ENCODE measurements at places on chromosomes 1 and 21.

- DNase-seq, result no peak
Observed at GRCh38 chr1:41363591-41364320, 2.5 kb downstream of the FOXO6 start.

DNA sequence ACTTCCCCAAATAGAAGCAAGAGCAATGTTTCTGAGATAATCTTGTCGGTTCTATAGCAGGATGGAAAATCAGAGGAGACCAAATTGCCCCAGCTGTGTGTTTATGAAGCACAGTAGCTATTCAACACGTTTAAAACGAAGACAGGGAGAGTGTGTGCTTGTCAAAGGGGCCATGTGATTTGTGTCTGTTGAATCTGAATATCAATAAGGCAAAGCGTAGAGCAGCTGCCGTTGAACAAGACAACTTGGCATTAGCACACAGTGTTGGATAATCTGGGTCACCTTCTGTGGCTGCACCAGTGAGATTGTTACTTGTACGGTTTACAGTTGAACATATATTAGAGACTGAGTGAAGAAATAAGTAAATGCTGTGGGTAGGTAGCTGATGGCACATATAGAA is 1.0 kb downstream of the CRB1 start:
- no peak for DNase-seq

- DNase-seq, result no peak
Observed at GRCh38 chr1:161398900-161399256, 31.2 kb upstream of the CFAP126 start.

DNA sequence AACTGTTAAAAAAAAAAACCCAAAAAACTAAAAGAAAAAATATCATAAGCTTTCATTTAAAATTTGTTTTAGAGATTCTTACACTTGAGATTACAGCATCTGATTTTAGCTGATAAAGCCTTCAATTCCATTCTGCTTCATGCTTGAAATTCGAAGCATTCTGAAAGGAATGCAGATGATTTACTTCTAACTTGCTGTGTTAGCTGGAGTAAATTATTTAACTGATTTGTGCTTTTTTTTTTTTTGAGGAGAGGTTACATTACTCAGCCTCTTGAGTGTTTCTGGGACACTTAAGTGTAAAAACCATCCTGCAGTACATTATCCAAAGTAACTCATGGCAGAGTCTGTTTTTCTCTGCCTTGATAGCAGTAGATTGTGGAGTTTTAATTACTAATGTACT is 4.5 kb upstream of the TRIM67 start:
- no peak for DNase-seq

DNA sequence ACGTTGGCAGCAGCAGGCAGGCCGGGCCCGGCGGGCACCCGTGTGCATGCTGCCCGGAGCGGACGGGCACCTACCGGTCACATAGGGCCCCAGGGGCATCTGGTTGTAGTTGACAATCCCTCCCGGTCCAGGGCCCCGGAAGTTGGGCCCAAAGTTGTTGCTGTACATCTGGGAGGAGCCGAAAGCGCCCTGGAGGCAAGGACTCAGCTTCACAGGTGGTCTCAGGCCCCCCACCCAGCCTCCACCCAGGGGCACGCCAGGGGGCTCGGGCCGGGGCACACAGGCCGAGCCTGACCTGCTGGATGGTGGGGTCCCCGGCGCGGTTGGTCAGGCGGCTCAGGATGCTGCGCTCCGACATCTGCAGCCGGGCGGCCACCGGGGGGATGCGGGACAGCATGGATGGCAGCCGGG is 60.6 kb downstream of the KCNAB2 start:
- DNase-seq, result no peak

GRCh38 chr1:226772446-226773139 is 33.5 kb upstream of the ITPKB start:
- DNase-seq, result no peak

DNA sequence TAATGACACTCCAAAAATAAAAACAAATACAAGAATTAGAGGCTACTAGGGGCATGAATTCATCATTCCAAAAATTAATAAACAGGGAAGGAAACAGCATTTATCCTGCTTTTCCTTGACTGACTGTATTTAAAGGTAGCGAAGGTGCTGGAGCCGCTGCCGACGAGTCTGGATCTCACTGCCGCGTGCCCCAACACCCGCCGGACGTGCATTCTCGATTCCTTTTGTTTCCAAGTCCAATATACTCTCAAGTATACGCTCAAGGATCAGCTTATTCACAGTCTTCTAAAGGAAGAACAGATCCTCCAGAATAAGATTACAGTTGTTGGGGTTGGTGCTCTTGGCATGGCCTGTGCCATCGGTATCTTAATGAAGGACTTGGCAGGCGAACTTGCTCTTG is 88.2 kb upstream of the GNG4 start:
- no peak for DNase-seq

DNA sequence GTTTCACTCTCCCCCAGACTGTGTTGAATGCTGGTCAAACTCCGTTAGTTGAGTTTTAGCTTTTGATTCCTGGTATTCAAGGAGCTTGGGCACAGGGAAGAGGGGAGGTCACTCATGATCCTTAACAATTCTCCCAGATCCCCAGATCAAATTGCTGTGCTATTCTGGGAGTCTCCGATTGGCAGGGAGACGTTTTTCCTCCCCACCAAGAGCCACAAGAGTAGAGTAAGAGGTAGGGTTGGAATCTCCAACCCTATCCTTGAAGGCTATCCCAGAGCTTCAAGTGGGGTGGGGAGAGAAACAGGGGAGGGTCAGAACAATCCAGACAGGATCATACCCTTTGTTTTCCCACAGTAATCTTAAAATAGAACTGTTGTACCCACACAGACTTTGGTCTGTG is 576 bp upstream of the TPM3 start:
- DNase-seq, result no peak

DNA sequence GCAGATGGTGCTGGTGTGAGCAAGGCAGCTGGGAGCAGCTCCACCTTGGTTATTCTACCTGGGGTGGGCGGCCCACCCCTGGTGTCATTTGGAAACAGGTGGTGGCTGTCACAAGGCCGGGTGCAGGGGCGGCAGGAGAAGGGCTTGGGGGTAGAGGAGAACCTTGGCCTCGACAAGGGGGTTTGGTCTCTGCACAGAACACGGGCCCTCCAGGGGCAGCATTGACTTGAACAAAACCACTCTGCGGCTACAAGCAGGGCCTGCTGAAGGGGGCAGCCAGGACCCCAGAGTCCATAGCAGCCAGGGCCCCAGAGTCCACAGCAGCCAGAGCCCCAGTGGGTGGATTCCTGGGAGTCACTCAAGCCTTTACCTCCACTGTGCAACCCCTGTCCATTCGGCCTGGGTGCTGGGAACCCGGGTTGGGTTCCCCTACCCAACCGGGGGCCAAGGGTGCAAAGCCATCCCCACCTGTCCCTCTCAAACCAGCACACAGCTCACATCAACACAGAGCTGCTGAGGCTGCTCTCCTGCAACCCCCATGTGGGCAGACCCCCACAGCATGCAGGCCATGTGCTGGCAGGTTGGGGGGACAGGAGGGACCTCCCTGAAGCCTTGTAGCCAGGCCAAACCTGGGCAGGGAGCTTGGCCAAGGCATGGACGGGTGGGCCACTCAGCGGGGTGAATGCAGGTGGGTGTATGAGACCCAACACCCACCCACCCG is 7.7 kb downstream of the TRIM11 start:
- no peak for DNase-seq

GRCh38 chr1:156859523-156860112 is 701 bp upstream of the INSRR start:
- no peak for DNase-seq

DNA sequence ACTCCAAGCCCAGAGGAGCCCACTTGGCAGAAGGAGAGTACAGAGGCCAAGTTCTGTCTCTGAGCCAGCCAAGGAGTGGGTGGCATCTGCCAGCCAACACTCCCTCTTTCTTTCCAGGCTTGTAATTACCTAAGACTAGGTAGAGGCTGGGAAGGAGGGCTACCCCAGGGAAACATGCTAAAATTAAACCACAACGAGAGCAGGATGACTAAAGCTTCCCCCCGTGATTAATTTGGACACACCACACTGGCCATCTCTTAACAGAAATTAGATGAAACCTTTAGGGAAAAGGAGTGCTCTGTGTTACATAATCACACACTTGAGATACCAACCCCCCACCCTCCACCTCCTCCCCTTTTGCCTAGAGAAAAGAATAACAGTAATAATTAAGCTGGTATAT is 102.1 kb upstream of the ZC3H12A start:
- DNase-seq, result no peak

- DNase-seq, result no peak
Observed at GRCh38 chr21:33478935-33479678, 667 bp downstream of the TMEM50B start.

GRCh38 chr1:104671684-104672353 is 922.1 kb downstream of the AMY1C start:
- no peak for DNase-seq

GRCh38 chr1:184940226-184940625 is 34.1 kb downstream of the NIBAN1 start:
- DNase-seq, result no peak

GRCh38 chr1:30379684-30380624 is 343.4 kb downstream of the MATN1 start:
- DNase-seq, result peak; percentile 12

GRCh38 chr1:217498209-217498608 is 132.7 kb downstream of the GPATCH2 start:
- DNase-seq, result no peak

GRCh38 chr1:37255136-37255795 is 219.1 kb upstream of the ZC3H12A start:
- DNase-seq, result no peak

DNA sequence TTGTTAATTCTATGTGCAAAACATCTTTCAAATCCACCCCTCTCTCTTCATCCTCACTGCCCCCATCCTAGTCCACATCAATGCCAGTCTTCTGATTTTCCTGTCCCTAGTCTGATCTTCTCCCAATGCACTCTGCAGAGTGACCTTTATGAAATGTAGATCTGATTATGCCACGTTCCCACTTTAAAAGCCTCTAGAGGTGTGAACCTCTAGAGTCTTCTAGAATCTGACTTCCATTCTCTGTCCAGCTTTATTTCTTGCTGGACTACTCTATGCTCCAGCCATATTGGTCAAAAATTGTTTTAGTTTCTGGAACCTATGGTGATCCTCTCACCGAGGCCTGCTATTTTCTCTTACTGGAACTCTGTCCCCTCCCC is 32.5 kb downstream of the ZNF648 start:
- DNase-seq, result no peak

- peak; percentile 28 for DNase-seq
Observed at GRCh38 chr1:23634840-23635651, 56.6 kb upstream of the RPL11 start.

DNA sequence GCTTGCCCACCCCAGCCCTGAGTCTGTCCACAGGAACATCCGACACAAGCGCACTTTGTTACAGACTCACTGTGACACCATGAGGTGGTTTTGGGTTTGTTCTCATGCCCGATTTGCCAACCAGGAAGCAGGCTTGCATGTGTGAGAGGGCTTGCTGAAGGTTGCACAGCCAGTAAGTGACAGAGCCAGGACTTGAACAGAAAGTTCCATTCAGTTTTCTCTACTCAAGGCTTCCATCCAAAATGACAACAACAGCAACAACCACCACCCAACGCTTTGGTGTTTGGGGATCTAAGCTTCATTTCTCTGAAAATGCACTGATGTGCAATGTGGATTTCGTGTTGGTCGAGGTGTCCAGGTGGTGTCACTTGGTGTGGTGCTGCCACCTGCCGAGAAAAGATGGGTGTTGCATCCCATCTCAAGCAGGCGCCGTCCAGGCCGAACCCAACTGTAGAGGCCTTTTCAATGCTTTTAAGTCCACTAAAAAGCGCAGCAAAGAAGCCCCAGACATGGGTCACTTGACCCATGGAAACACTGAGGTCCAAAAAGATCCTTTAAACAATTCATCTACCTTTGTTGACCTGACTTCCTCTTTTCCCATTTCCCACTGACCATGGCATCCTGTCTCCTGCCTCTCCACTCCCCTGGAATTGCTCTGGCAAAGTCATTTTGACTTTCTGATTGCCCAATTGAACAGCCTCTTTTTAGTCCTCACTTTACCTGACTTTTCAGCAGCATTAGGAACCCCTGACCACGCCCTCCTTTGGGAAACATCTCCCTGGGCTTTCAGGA is 12.2 kb downstream of the CITED4 start:
- DNase-seq, result peak; percentile 60

DNA sequence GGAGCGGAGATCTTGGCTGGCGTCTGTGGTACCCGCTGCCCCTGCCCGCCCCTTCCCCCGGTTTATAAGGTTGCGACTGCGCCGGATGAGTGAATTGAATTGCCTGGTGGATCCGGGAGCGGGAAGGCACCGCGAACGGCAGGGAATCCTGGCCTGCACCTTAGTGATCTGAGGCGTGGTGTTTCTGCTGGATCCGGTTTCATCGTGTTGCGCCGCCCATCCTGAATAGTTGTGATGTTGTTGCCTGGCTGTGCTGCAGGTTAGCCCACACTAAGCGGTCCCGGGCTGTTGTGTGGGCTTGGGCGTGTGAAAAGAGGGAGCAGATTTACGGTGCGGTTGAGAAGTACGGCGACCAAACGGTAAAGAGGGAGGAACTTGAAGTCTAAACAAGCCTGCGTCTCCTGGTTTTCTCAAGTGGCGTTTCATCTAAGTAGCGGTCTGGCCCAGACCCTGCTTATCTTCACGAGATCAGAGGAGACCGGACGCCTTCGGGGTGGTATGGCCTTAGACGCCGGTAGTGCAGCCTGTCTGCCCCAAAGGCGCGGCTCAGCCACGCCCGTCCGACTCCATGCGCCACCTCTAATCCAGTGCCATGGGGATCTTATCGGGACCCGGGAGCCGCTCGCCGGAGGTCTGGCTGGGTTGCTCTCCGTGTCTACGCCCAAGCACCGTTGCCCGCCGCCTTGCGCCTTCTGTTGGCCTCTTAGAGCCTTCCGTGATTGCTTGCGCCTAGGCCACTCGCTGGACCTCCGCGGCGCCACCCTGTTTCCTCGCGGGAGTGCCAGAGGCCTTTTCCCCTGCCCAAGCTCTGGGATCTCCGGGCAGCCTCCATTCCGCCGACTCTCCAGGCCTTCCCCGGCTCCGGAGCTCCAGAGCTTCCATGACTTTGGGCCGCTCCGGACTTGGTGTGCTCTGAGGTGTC is 87.5 kb upstream of the RHOU start:
- no peak for DNase-seq

- DNase-seq, result no peak
Observed at GRCh38 chr1:51997974-51998382, 7.5 kb upstream of the RAB3B start.

GRCh38 chr1:101235216-101235695 is 1.6 kb upstream of the S1PR1 start:
- no peak for DNase-seq

DNA sequence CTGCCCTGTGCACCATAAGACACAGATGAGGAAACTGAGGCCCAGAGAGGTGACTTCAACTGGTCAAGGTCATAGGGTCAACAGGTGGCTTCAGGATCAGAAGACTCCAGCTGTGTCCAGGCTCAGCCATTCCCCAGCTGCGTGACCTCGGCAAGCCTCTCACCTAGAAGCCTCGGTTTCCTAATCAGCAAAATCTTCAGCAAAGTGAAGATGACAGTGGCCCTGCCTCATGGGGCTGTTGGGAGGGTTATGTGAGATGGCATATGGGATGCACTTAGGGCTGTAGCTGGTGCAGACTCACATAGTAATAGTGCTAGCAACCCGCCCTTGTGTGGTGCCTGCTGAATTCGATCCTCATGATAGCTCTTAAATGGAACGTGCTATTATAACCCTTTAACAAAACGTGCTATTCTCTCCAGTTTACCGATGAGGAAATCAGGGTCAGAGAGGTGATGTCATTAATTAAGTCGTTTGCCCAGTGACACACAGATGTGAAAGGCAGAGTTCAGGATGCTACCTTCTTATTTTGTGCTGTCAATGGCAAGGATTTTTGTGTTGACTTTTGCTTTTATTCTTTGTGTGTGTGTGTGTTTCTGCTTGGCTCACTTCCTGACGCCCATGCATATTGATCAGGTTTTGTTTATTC is 472.9 kb downstream of the MATN1 start:
- no peak for DNase-seq

Data from stimulated activated CD8-positive, alpha-beta memory T cell treated with anti-CD3 and anti-CD28 coated beads, Interleukin-4, amount 100 ng/mL, for 1 hour (primary cell).